ENCODE measurements at places on chromosomes 5 and 9.

DNA sequence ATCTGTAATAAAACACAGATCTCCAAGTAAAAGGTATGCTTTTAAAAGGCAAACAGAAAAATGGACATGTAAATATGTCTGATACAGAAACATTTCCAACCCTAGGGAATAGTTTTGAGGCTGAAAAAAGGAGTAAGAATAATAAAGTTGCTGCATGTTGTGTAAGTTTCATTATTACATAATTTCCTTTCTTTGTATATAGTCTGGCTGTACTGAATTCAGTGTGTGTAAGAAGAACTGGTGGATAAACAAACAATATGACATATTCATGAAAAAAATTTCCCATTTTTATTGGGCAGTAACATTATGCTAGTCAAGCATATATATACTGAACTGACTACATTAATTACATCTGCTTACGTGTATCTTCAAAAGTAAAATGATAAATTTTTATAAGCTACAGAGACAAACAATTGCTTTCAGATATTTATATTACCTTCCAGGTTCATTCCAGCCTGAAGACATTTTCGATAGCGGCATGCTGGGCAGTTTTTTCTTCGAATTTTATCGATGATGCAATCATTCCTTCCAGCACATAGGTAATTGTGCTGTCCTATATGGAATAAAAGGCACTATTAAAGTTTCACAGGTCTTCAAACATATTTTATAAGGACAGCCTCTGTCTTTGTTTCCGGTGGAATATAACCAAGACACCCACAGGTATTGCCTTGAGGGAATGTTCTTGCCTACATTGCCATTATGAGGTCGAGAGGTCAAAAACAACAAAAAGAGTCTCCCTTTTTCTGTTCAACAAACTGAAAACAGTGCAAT lies 93.6 kb downstream of the NR3C1 start:
- DNase-seq: no peak

- DNase-seq: no peak
Measured at GRCh38 chr5:158910782-158911692, 188.7 kb downstream of the EBF1 start.

DNA sequence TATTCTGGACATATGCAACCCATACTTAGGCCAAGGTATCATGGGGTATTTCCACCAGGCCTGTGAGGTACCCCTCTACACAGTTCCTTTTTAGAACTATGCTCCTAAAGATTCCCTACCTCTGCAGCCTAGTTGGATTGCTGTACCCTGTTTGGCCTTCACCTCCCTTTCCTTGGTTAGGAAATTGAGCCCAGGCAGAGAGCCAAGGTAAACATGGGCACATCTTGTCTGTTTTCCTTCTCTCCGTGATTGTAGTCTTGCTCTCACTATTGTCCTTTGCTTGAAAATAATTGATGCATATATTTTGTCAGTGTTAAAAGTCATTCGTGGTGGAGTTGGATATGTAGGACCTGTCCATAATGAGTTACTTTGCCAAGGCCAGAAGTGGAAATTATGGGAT lies 26.7 kb downstream of the BDP1 start:
- DNase-seq: no peak

DNA sequence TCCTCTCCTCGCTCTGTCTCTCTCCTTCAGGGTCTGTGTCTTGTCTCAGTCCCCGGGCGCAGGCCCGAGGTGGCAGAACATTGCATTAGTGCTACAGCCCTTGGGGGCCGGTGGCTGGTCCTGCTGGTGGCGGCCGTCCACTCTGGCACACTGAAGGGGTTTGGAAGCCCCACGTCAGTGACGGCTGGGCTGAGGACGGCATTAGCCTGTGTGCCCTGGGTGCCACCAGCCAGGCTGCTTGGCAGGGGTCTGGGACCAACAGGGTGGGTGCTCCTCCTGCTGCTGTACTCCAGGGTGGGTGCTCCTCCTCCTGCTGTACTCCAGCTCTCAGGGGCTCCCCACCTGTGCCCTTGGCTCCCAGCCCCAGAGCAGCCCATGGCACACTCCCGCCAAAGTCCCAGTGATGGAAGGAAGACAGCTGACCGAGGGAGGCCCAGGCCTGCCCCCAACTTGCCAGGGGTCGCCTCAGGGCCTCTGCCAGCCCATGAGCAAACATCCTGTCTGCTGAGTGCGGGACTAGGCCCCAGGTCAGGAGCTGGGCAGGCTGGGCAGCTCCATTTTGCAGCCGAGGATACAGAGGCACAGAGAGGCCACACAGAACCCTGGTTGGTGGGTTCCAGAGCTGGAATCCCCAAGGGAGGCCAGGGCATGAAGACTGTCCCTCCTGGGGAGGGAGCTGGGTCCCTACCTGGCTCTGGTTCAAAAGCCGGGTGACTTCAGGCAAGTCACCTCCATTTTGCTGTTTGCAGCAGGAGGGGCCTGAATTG lies 27.3 kb downstream of the SARDH start:
- no peak for DNase-seq

DNA sequence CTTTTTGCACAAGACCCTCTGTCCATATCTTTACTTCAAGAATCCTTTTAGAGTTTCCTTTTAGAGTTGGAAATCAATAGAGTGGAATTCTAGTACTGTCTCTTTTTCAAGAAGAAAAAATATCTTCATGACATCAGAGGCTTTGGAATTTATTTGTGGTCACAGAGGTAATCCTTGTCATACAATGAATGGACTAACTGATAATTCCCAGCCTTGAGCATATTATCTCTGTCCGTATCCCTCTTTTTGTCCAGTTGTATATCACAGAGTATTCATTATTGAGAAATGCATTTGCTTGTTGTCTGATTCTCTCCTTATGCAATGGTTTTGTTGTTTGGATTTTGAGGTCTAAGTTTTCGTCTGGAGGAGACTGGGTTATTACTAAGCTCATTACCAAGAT lies 82.0 kb upstream of the HAPLN1 start:
- DNase-seq: no peak

- no peak for DNase-seq
Measured at GRCh38 chr5:421287-421880, 21.6 kb upstream of the EXOC3 start.

DNA sequence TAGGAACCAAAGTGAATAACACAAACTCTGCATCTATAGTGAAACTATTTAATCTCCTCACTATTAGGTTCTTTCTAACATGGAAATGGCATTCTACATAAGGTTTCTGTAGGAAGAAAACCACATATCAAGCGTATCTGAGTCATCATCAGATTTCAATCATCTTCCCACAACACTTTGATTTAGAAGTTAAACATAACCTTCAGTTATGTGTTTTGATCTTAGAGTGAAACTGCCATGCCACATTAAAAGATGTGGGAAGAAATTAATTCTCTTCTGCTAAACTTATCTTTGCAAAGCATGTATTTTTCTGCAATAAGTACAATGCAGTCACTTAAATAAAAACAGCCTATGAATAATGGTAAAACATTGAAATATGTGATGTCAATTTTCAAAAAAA lies 55.0 kb downstream of the MEF2C start:
- DNase-seq: no peak

DNA sequence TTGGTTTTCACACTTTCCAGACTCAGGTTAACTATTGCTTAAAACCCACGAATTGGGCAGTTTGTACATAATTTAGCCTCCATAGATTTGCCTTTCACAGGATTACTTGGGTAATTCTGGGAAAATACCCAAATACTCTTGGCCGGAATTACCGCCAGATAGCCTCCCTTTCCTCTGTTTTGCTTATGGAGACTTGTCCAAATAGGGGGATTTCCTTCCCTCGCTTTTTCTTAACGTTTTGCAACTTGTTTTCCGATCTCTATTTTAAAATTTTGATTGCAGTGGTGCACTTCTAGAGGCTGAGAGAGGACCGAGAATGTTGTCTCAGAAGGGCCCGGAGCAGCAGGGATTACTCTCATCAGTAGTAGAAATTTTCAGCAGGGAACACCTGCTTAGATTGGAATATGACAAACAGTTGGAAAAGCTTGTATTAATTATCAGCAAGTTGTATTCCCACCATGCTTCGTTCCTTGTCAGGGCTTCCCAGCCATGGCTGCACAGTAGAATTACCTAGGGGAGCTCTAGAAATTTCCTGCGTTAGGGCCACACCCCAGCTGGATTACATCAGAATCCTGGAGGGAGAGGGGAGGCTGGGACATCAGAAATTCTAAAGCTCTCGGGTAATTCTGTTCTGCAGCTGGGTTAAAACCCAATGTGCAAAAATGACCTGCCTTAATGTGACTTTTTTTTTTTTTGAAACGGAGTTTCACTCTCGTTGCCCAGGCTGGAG lies 329.1 kb downstream of the SH3GL2 start:
- no peak for DNase-seq

- DNase-seq: no peak
Measured at GRCh38 chr9:93093877-93094657, 1.9 kb upstream of the CARD19 start.

GRCh38 chr5:61289241-61289640 lies 42.8 kb upstream of the ZSWIM6 start:
- no peak for DNase-seq
